Stimulated activated CD4-positive, alpha-beta T cell treated with anti-CD3 and anti-CD28 coated beads, Interleukin-4, amount 100 ng/mL, for 48 hours (primary cell): ENCODE measurements at places on chromosomes 12 and 14.
A peak's percentile ranks its signal among the peaks of the same experiment; 100 is the strongest.

DNA sequence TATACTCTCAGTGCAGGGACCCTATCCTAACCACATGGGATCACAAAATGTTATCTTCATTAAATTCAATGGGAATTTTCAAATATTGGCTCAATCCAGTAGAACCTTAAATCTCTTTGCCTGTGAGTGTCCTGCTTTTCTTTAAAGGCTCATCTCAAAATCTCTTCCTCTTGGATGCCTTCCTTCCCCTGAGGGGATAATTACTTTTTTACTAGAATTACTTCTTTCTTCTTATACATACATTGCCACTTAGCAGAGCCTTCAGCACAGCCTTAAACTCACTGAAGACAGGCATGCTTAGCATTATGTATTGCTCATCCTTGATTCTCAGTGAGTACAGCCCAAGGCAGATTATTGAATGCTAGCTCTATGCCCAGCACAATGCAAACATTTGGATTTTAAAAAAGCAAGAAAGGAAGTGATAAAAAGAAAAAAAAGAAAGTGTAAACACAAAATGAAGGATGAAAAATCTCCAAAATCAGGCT lies 1918.0 kb upstream of the FLRT2 start:
- DNase-seq: no peak

GRCh38 chr12:26938701-26939062 lies 412 bp downstream of the FGFR1OP2 start:
- peak; percentile 6 for DNase-seq

GRCh38 chr12:109150124-109150640 lies 33.8 kb downstream of the ACACB start:
- no peak for DNase-seq

DNA sequence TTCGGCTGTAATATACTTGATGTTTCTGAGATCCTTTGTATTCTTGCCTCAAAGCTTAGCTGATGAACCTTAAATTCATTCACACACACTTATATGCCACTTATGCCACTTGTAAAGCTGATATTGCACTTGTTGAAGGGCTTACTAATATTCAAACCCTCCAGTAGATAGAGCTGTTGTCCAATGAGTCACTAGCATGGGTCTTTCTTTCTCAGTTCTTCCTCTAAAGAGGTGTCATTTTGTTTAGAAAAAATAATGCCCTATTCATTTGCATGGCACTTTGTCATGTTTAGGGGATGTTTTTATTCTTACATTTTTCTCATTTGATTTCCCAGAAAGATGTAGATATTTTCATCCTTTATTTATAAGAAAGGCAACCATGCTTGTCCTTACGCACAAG lies 56.4 kb downstream of the MON2 start:
- DNase-seq: no peak
